A549 (cell line): ENCODE measurements at places on chromosomes 1 and 21. TPM values are rescaled to one million over a fixed set of nuclear protein-coding genes. Genes with fewer than 3 reads are reported as not detected.

GRCh38 chr21:45792682-45793383 is 149.3 kb downstream of the PCBP3 start:
- no peak for DNase-seq

GRCh38 chr1:208967334-208967733 is 616.2 kb upstream of the CAMK1G start:
- DNase-seq, result no peak

Gene CYP4A11
- not detected in 3 replicates for polyA plus RNA-seq

Gene ERICH3
- polyA plus RNA-seq, result not detected in 3 replicates

Gene CACNA1S
- polyA plus RNA-seq, result not detected in 3 replicates
